ENCODE measurements at places on chromosomes 4 and X.
A peak's percentile ranks its signal among the peaks of the same experiment; 100 is the strongest.

DNA sequence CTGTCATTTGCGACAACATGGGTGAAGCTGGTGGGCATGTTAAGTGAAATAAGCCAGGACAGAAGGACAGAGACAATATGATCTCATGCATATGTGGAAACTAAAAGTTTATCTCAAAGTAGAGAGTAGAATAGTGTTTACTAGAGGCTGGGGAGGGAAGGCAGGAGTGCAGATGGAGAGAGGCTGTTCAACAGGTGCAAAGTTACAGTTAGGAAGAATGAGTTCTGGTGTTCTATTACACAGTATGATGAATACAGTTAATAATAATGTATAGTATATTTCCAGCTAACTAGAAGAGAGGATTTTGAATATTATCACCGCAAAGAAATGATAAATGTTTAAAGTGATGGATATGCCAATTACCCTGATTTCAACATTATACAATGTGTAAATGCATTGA is 69.8 kb downstream of the FBXL5 start:
- peaks cover 2% of the 10 kb centered on the region for H3K4me1 ChIP-seq
- H3K27ac ChIP-seq = no peak overlapping the region
- no peaks in the 10 kb centered on the region for H3K27me3 ChIP-seq
- H3K4me3 ChIP-seq = no peak overlapping the region

DNA sequence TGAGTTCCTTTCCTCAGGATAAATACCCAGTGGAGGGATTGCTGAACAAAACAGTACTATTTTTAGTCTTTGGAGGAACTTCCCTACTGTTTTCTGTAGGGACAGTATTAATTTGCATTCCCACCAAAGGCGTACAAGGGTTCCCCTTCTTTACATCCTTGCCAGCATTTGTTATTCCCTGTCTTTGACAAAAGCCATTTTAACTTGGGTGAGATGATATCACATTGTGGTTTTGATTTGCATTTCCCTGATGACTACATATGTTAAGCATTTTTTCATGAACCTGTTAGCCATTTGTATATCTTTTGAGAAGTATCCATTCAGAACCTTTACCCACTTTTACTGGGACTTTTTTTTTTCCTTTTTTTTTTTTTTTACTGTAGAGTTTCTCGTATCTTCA is 126.2 kb upstream of the ANXA10 start:
- H3K36me3 ChIP-seq = no peaks in the 10 kb centered on the region
- H3K27ac ChIP-seq = no peak overlapping the region
- H3K4me3 ChIP-seq = no peak overlapping the region

DNA sequence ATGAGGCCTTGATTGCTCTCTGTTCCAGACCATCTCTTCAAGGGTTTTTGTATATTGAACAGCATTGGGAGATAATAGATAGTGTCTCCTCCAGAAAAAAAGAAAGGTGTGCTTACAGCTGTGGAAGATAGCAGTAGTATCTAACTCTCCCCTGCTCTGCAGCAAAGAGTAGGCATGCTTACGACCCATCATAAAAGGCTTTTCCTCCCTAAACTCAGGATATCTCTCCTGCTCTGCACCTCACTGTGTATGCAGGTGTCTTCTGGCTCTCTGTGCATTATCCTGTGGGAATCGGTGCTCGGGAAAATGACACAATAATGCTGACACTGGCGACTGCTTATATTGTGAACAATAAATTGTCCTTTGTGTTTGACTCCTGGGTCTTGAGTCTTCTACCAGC is 216.0 kb downstream of the RAB28 start:
- DNase-seq = no peak
- H3K4me3 ChIP-seq = no peak overlapping the region
- no peaks in the 10 kb centered on the region for H3K4me1 ChIP-seq
- H3K27me3 ChIP-seq = no peaks in the 10 kb centered on the region

GRCh38 chr4:67723949-67724348 is 23.0 kb upstream of the UBA6 start:
- no peak overlapping the region for H3K27ac ChIP-seq
- no peaks in the 10 kb centered on the region for H3K27me3 ChIP-seq
- peaks cover 8% of the 10 kb centered on the region for H3K4me1 ChIP-seq
- no peak for DNase-seq

GRCh38 chr4:77001907-77002306 is 52.4 kb downstream of the SEPTIN11 start:
- no peak overlapping the region for H3K4me3 ChIP-seq
- peaks cover 47% of the 10 kb centered on the region for H3K36me3 ChIP-seq
- no peaks in the 10 kb centered on the region for H3K27me3 ChIP-seq
- H3K27ac ChIP-seq = peak overlapping the region; percentile 87
- peak; percentile 79 for DNase-seq

DNA sequence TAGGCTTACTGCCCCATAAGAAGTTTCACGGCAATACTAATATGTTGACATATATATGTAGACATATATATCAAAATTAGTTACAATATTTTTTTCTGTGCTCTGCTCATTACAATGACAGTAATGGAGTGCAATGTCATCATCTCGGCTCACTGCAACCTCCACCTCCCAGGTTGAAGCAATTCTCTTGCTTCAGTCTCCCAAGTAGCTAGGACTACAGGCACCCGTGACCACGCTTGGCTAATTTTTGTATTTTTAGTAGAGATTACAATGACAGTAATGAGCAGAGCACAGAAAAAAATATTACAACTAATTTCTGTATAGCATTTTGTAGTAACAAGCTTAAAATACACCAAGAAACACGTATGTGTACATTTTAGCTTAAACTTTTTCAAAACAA is 7.6 kb downstream of the EIF4E start:
- DNase-seq = no peak
- peaks cover 7% of the 10 kb centered on the region for H3K4me1 ChIP-seq
- no peaks in the 10 kb centered on the region for H3K27me3 ChIP-seq
- H3K27ac ChIP-seq = no peak overlapping the region

- DNase-seq = no peak
- no peaks in the 10 kb centered on the region for H3K4me1 ChIP-seq
- H3K27me3 ChIP-seq = no peaks in the 10 kb centered on the region
- H3K36me3 ChIP-seq = peaks cover 12% of the 10 kb centered on the region
- H3K4me3 ChIP-seq = no peak overlapping the region
These were observed 25.6 kb downstream of the HSD17B11 start for GRCh38 chr4:87365348-87365747.

GRCh38 chr4:184150102-184150839 is 67.4 kb downstream of the ENPP6 start:
- no peak overlapping the region for H3K27ac ChIP-seq
- no peaks in the 10 kb centered on the region for H3K4me1 ChIP-seq
- no peaks in the 10 kb centered on the region for H3K36me3 ChIP-seq
- DNase-seq = no peak

- peaks cover 10% of the 10 kb centered on the region for H3K4me1 ChIP-seq
- H3K36me3 ChIP-seq = peaks cover 56% of the 10 kb centered on the region
- H3K27ac ChIP-seq = no peak overlapping the region
These were observed 42.8 kb downstream of the PDE5A start for GRCh38 chr4:119585771-119586170.

- no peak overlapping the region for H3K27ac ChIP-seq
- H3K27me3 ChIP-seq = no peaks in the 10 kb centered on the region
- DNase-seq = no peak
- no peaks in the 10 kb centered on the region for H3K36me3 ChIP-seq
- H3K4me1 ChIP-seq = no peaks in the 10 kb centered on the region
- H3K4me3 ChIP-seq = no peak overlapping the region
These were observed 115.3 kb downstream of the PRKX start for GRCh38 chrX:3598046-3598605.

DNA sequence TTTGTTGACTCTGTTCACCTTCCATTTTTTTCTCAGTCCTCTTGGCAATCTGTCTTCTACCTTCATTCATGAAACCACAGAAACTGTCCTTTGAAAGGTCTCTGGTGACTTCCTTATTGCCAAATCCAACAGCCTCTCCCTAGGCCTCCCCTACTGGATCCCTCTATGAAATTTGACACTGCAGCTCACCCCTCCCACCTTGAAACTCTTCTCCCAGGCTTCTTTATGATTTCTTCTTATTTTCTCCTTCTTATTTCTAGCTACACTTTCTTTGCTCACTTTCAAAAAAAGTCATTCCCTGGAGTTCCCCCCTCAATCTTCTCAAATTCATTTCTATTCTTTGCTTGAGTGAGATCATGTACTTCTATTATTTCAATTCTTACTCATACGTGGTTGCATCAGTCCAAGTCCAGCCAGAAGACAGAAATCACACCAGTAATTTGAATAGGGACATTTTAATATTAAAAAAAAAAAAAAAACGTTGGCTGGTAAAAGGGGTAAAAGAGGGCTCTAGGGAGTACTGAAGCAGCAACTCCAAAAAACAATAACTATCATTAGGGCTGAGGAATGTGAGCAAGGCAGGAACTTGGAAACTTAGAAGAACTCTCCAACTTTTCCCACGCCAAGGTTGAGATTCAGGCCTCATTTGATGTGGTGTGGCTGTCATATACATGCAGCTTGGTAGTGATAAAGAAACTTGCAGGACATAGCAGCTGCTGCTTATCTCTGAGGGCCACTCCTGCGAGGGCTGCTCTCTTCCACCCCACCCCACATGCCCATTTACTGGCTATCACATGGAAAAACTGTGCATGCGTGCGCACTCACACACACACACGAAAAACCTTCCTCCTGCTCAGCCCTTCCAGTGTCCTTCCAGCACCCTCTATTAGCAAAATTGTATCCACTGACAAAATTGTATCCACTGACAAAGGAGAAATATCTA is 169.8 kb upstream of the GALNT7 start:
- 0 out of 2 replicates have a peak overlapping the region, but pooled peaks have one; percentile 22 for H3K27ac ChIP-seq
- DNase-seq = peak; percentile 79
- no peaks in the 10 kb centered on the region for H3K27me3 ChIP-seq
- H3K4me3 ChIP-seq = no peak overlapping the region

DNA sequence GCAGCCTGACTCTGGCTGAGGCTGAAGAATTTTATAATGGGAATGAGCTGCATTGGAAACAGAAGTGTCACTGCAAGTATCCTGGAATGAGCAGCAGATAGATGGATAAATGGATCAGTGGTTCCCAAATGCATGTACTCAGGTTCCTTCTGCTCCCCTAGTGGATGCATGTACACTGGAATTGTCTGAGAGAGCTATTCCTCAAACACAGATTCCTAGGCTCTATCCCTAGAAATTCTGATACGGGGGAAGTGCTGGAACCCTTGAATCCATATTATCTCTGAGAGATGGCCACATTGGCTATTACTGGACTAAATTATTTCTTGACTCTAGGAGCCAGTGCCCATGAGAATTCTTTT is 64.8 kb downstream of the TMEM131L start:
- H3K4me1 ChIP-seq = peaks cover 3% of the 10 kb centered on the region

DNA sequence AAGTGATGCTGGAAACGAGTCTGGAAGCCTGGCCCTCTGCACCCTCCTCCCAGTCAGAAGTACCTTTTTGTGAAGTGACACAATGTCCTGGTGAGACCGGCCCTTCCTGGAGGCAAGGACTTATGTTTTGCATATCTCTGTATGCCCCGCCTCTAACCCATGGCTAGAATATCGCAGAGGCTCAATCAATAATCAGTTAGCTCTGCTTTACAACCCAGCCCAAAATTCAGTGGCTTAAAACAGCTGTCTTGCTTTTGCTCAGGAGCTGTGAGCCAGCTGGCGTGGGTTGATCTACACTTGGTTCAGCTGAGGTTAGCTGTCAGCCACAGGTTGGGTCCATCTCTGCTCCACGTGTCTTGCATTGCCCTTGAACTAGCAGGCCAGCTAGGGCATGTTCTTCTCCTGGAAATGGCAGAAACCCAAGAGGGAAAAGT is 98.8 kb upstream of the METTL14 start:
- H3K27me3 ChIP-seq = peaks cover 33% of the 10 kb centered on the region
- H3K4me1 ChIP-seq = peaks cover 4% of the 10 kb centered on the region
- H3K36me3 ChIP-seq = no peaks in the 10 kb centered on the region

DNA sequence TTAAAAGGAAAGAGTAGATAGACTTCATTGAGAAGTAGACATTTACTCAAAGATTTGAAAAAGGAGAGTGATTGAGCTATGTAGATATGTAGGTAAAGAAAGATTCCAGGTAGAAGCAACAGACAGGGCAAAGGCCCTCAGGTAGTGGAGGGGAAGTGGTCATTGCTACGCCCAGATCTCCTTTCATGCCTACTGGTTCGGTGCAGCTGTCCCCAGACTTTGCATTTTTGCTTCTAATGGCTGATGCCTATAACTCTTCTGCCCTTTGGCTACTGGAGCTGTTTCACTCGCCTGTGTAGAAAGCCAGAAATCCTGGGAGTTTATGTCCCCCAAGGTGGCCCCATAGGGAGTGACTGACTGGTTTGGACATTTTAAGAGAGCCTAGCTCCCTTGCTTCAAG is 16.9 kb upstream of the ARMCX2 start:
- H3K27me3 ChIP-seq = peaks cover 7% of the 10 kb centered on the region
- no peaks in the 10 kb centered on the region for H3K4me1 ChIP-seq
- no peak overlapping the region for H3K27ac ChIP-seq
- no peaks in the 10 kb centered on the region for H3K36me3 ChIP-seq

- H3K27me3 ChIP-seq = peaks cover 5% of the 10 kb centered on the region
- no peaks in the 10 kb centered on the region for H3K4me1 ChIP-seq
- no peak overlapping the region for H3K27ac ChIP-seq
These were observed 25.8 kb downstream of the ADRA2C start for GRCh38 chr4:3791910-3792542.

- DNase-seq = peak; percentile 37
- peaks cover 2% of the 10 kb centered on the region for H3K36me3 ChIP-seq
- no peak overlapping the region for H3K27ac ChIP-seq
These were observed 88.5 kb downstream of the PHKA2 start for GRCh38 chrX:18895189-18895951.

- H3K4me1 ChIP-seq = no peaks in the 10 kb centered on the region
- H3K27ac ChIP-seq = no peak overlapping the region
- H3K36me3 ChIP-seq = no peaks in the 10 kb centered on the region
These were observed 15.3 kb downstream of the GPC3 start for GRCh38 chrX:133970076-133970475.

- peak; percentile 92 for DNase-seq
- H3K27ac ChIP-seq = no peak overlapping the region
- no peak overlapping the region for H3K4me3 ChIP-seq
These were observed 26.8 kb downstream of the PRPS1 start for GRCh38 chrX:107654872-107655761.

Measured in IMR-90 (cell line).